ENCODE measurements at places on chromosomes 7 and 10.

GRCh38 chr10:68877482-68878110, 23.5 kb upstream of the DDX50 start:
- no peak for DNase-seq

- no peak for DNase-seq
Measured at GRCh38 chr7:140494867-140495266, 15.6 kb upstream of the MKRN1 start.

DNA sequence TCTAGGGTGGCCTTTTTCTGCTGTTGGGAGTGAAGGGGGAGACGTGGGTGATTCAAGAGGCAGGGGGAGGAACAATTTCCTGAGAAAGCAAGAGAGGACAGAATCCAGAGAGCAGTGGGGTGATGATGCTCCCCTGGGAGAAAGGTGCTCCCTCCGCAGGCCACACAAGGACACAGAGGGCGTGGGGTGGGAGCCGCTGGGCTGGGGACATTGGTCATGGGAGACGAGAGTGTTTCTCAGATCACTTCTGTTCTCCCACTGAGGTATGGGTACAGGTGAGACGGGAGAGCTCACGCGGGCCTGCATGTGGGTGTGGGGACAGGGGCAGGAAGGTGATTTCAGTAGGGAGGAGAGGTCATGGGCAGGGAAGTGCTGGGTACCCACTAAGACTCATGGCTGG, 259.5 kb upstream of the CTBP2 start:
- no peak for DNase-seq

DNA sequence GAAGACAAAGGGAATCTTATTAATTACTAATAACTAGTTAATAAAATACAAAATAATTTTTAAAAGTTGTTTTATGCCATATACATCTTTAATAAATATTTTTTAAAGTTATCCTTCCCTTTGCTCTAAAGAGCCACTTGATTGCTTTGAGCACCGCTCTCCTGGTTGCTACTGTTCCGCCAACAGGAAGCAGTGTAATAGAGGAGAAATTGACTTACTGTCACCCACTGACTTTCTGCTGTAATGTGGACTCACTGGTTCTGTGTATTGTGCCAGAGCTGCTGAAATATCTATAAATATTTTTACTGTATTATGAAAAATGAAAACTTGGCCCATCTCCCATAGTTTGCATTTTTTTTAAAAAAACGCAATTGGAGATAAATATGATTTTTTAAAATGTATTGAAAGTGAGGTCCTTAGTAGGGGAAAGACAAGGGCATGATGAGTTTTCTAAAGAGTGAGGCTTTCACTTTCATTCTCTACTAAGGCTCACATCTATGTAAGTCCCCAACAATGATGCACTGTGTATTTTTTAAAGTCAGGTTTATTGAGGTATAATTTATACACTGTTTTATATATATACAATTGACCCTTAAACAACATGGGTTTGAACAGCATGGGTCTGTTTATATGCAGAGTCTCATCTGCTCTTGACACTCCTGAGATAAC, 100.5 kb downstream of the NPY start:
- DNase-seq = no peak

- no peak for DNase-seq
Measured at GRCh38 chr10:27680006-27680557, 65.5 kb downstream of the MKX start.
